HuH-7.5 (cell line): ENCODE measurements at places on chromosomes 16 and 17.

DNA sequence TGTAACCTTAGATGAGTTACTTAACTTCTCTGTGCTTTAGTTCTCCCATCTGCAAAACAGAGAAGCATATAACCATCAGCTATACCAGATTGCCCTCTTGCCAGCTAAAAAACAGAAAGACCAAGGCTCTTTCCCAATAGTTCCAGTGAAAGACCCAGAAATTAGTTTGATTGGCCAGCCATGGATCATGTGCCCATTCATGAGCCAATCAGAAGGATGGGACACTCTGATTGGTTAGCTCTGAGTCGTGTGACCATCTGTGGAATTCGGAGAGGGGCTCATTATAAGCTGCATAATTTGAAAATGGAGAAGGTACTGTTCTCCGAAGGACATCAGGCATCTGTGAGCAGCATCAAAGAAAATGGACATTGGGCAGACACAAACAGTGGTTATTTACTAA is 155.2 kb downstream of the ABCC12 start:
- DNase-seq = no peak

DNA sequence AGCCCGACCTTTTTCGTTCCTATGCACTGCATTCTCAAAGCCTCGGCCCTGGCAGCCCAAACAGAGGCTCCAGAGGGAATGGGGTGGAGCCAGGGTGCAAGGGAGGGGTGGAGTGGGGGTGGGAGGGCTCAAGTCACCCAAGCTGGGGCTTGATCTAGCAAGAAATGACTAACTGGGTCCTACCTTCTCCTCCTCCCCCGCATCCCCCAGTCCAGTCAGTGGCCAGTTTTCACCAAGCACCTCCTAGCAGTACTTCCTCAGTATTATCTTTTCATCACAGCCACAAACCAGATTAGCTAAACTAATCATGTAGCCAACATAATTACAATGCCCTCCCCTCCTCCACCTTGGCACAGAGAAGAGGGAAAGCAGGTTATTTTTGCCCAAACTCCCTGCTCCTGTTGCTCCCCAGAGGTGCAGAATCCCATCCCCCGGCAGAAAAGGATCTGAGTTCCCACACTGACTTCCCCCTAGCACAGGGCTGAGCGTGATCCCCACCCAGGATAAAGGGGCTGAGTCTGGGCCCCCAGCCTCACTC is 2.2 kb downstream of the JUP start:
- DNase-seq = no peak

DNA sequence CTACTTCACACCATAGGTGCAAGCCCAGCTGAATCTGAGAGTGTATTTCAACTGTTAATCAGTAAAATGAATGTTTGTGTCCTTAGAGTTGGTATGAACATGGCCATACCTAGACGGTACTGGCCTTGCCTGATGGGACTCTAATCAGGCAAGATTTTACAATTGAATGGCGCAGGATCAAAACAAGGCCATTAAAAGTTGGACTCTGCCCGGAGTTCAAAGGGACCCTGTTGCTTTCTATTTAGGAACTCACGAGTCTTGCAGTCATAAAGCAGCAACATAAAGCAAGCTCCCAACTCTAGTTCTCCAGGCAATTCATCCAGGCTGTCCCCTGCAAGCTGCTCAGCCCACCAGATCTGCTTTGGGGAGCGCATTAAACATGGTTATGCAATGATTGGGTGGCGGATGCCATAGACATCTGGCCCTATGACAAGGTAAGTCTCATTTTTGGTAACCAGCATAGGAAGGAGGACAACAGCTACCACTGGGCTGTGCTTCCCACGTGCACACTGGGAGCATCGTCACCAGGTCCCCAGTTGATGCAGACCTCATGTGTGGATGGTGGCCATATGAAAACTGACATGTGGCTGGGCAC is 8.8 kb downstream of the TMEM186 start:
- DNase-seq = no peak

GRCh38 chr17:65093930-65094329 is 37.4 kb upstream of the GNA13 start:
- no peak for DNase-seq

GRCh38 chr17:14019186-14019956 is 49.9 kb upstream of the COX10 start:
- DNase-seq = no peak

DNA sequence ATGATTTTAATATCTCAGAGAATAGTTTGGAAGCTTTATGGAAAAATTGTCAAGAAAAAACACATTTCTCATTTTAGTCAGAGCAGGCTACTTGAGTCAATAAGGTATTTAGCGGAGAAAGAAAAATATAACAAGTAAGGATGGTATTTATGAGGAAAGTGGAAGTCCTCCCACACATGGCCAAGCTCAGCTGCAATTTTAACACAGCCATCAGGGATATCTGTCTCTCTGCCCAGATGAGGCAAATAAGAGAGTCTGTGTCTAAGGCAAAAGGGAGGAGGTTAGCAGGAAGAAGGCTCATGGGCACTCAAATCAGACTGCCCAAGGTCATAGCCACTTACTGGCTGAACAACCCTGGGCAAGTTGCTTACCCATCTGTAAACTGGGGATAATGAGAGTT is 5.2 kb upstream of the CMTM2 start:
- no peak for DNase-seq

DNA sequence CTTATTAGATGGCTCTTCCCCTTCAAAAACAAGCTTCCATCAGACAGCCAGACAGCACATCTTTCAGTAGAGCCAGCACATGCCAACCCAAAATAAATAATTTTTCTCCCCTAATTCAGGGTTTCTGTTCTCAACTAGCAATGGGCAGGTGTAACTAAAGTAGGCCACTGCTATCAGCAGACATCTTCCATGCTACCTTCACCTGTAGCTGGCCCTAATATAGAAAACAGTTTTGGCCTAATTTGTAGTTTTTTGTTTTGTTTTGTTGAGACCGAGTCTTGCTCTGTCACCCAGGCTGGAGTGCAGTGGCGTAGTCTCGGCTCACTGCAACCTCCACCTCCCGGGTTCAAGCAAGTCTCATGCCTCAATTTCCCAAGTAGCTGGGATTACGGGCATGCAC is 29.2 kb upstream of the EFCAB3 start:
- no peak for DNase-seq

DNA sequence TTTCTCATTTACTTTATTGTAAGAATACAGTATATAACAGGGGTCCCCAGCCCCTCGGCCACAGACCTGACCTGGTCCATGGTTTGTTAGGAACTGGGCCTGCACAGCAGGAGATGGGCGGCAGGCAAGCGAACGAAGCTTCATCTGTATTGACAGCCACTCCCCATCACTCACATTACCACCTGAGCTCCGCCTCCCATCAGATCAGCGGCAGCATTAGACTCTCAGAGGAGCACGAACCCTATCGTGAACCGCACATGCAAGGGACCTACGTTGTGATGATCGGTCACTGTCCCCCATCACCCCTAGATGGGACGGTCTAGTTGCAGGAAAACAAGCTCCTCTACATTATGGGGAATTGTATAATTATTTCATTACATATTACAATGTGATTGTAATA is 410.6 kb downstream of the SLC39A11 start:
- DNase-seq = no peak

- no peak for DNase-seq
These were observed 227.4 kb downstream of the C16orf78 start for GRCh38 chr16:49600976-49601375.

- DNase-seq = no peak
These were observed 100.1 kb downstream of the RAB11FIP4 start for GRCh38 chr17:31491376-31492131.

- no peak for DNase-seq
These were observed at the start of gene CDH8 for GRCh38 chr16:62036101-62036801. TSS of gene CDH8 (minus strand) at chr16:62036438. CDS start at chr16:62021403, 15,035 bp downstream.

- DNase-seq = no peak
These were observed 185.0 kb upstream of the ZNF469 start for GRCh38 chr16:88197481-88198456.

DNA sequence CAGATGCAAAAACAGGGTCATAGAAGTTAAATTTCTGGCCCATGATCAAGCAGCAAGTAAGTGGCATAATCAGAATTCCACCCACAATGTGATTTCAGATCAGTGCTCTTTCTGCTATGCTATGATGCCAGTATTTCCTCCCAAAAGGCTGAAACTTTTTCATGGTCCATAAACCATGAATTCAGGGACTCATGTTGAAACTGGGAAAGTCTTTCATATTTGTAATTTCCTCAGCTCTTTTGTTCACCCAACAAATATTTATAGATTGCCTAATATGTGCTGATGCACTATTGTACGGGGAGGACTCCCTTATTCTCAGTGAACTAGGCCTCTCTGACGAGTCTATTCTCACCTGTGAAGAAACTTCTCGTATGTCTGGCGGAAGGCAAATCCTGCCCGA is 156.3 kb downstream of the MYO1D start:
- DNase-seq = no peak

GRCh38 chr16:50853329-50853728 is 111.4 kb downstream of the CYLD start:
- DNase-seq = no peak

- DNase-seq = no peak
These were observed 9.7 kb downstream of the RHBDF2 start for GRCh38 chr17:76491271-76492122.

GRCh38 chr17:29140051-29140621 is 40.1 kb downstream of the MYO18A start:
- no peak for DNase-seq

DNA sequence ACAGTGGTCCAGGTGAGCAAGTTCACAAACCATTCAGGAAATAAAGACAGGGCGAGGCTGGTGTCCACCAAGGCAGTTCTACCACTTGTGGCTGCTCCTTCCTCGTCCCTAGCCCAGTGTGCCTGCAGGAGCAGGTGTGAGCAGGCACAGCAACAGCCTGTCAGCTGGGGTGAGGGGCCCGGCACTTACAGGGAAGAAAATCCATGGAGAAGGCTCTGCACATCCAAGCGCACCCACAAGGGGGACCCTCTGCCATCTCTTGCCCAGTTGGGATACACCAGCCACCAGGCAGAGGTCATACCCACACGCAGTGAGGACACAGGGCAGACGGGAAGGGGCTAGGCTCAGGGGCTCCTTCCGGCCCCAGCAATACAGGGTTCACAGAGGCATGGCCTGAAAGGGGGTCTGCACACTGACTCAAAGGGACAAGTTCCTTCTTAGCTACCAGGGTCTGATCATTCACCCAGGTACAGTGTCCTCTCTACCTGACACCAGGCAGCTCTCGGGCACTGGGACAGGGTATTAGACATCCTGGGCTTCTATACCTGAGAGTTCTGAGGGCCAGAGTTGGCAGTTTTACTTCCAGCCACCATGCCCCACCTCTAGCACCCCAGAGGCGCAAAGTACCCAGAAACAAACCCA is 27.0 kb downstream of the CDIP1 start:
- peak; percentile 66 for DNase-seq

- DNase-seq = no peak
These were observed 19.0 kb upstream of the SNN start for GRCh38 chr16:11649276-11649675.

DNA sequence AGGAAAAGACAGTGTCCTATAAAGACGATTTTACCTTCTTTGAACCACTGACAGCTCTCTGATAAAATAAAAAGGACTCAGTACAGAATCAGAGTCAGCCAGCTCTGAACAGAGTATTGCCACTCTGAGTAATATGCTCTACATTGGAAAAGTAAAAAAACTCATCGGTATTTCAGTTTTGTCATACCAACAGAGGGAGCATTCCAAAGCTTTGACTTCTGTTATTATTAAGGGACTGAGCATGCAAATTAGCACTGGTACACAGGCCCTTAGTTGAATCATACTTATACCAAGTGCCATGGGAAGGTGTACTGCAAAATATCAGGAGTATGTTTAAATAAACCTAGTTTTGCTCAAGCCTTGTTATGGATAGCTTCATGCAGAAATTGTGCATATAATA is 509.0 kb upstream of the KIF2B start:
- no peak for DNase-seq

DNA sequence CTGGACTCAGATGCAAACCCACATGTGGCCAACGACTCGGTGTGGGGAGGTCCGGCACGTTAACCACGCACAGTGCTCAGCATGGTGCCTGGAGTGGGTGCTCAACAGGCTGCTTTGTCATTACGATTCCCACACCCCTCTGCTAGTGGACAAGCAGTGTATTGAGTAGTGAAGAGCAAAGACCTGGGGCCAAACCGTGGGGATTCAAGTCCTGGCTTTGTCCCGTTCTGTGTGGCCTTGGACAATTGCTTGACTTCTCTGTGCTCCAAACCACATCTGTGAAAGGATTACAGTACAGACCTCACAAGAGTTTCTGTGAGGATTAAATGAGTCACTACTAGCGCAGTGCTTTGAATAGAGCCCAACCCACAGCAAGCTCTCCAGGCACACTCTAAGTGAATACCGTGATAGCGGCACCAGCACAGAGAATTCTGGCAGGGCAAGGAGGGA is 33.8 kb downstream of the TRPV2 start:
- DNase-seq = no peak

GRCh38 chr17:7392696-7393612 is 1.4 kb downstream of the PLSCR3 start:
- DNase-seq = no peak

- no peak for DNase-seq
These were observed 3.6 kb downstream of the VPS9D1 start for GRCh38 chr16:89716916-89717687.

GRCh38 chr17:19362277-19363113 is at the start of gene B9D1:
TSS of gene B9D1 (minus strand) at chr17:19362723. CDS start at chr17:19362569, 154 bp downstream.
- peak; percentile 85 for DNase-seq

- DNase-seq = no peak
These were observed 8.2 kb upstream of the SEC14L1 start for GRCh38 chr17:77132411-77133086.

- no peak for DNase-seq
These were observed 17.3 kb downstream of the CA5A start for GRCh38 chr16:87918866-87919680.

GRCh38 chr17:2338315-2338657 is 985 bp downstream of the SGSM2 start:
- DNase-seq = no peak
